ENCODE measurements at places on chromosomes 4 and X. TPM values are rescaled to one million over a fixed set of nuclear protein-coding genes. Genes with fewer than 3 reads are reported as not detected.

Gene COL25A1
- 0.14 TPM for total RNA-seq

Gene ANAPC4
- 31.9 TPM for total RNA-seq

Gene ANXA3
- 60.6 TPM for total RNA-seq

Gene ACE2
- total RNA-seq: under 0.01 TPM

Gene SMIM14
- total RNA-seq: 21.7 TPM

Gene CXCL8
- 47.1 TPM for total RNA-seq

Gene GABRQ
- not detected for total RNA-seq

Gene ZGRF1
- 12.9 TPM for total RNA-seq

Gene NLGN3
- total RNA-seq: 0.09 TPM

Gene RAB40AL
- total RNA-seq: 0.14 TPM

Gene NUDT10
- 0.09 TPM for total RNA-seq

Gene EGFL6
- total RNA-seq: not detected

Gene TLR2
- 0.51 TPM for total RNA-seq

Gene CT83
- total RNA-seq: not detected

Gene PAGE1
- not detected for total RNA-seq

Gene CT45A6
- not detected for total RNA-seq

Gene ITIH6
- not detected for total RNA-seq

Gene SPON2
- total RNA-seq: 1.5 TPM

Gene EFNB1
- total RNA-seq: 43.4 TPM

Gene FGF5
- under 0.01 TPM for total RNA-seq

Gene AR
- total RNA-seq: 2.9 TPM

Gene CSAG1
- total RNA-seq: not detected

Gene TCEAL6
- not detected for total RNA-seq

Gene LAMP2
- total RNA-seq: 125 TPM

Gene MAGEB1
- not detected for total RNA-seq

Gene SULT1B1
- total RNA-seq: 12.6 TPM

Gene KCND1
- total RNA-seq: 0.79 TPM

Gene RASGEF1B
- 0.33 TPM for total RNA-seq

Gene MAOA
- total RNA-seq: 161 TPM

Gene RNF175
- total RNA-seq: 0.37 TPM

Gene AKAP14
- not detected for total RNA-seq

Gene STBD1
- total RNA-seq: 1.0 TPM

Gene ASB9
- total RNA-seq: 5.3 TPM

Gene FHL1
- 59.6 TPM for total RNA-seq

Gene PCDH7
- 0.28 TPM for total RNA-seq

Gene BANK1
- total RNA-seq: 0.09 TPM

Gene HSPA4L
- total RNA-seq: 4.4 TPM

Gene RAP1GDS1
- total RNA-seq: 62.3 TPM

Gene CC2D2A
- total RNA-seq: 7.8 TPM

Gene IL13RA1
- 85.4 TPM for total RNA-seq

Gene NUDT11
- total RNA-seq: 0.74 TPM

Gene CLCN4
- total RNA-seq: 6.5 TPM

Gene CTAG1A
- not detected for total RNA-seq

Gene CPLX1
- total RNA-seq: 0.34 TPM

Gene IL21
- not detected for total RNA-seq
